HTR-8/SVneo (cell line): ENCODE measurements at places on chromosomes 1 and 21.

DNA sequence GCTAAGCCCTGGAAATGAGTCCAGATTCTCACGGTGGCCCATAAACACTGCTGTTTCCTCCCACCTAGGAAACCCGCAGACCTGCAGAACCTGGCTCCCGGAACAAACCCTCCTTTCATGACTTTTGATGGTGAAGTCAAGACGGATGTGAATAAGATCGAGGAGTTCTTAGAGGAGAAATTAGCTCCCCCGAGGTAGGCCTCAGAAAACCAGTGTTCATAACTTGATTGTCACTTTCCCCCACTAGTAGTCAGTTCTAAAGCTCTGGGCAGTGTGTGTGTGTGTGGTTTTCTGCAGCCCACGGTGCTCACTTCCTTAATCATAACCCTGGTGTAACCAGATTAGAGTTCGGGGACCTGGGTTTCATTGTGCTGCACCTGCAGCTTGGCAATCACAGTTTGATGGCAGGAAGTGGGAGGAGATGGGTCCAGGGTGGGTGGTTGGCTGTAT lies 39.1 kb downstream of the CLIC6 start:
- no peak for DNase-seq

GRCh38 chr1:39034114-39034654 lies 8.0 kb downstream of the NDUFS5 start:
- DNase-seq, result no peak

DNA sequence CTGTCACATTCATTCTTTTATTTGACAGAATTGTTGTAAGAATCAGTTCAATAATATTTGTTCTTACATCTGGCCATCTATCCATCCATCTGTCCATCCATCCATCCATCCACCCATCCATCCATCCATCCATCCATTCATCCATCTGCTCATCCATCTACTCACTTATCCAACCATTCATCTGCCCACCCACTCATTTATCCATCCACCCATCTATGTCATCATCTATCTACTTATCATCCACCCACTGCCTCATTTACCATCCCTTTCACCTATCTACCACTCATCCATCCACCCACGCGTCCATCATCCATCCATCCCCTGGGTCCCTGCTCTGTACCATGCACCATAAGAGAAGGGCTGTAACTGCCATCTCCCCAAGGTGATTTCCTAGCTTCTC lies 134.1 kb downstream of the FOXD2 start:
- DNase-seq, result no peak

DNA sequence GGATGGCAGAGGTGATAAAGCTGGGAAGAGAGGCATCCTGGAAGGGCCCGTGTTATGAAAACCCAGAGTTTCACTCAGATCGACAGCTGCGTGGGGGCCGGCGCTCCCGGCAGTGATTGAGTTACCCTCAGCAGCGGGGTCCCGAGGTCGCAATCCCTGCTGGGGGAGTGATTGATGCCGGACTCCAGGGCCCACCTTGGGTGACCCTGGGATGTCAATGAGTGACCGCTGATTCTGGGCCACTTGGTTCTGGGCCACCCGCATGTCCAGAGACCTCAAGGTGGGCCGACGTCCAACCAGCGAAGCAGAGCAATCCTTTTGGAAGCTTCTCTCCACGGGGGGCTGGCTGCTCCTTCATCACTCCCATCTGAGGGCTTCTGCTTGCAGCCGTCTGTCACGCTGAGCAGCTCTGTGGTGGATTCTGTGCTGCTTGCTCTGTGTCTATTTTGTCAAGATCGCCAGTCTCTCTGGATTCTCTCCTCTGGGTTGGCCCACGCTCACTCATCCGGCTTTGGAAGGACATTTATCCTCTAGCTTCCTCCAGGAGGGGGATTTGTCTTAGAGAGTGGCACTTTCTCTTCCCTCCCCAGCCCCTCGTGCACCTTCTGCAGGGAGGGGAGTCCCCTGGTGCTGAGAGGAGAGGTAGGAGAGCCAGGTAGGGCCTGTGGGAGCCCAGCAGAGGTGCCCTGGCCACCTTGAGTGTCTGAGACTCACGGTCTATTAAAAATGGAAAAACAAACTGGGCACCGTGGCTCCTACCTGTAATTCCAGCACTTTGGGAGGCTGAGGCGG lies 110.9 kb upstream of the C1orf174 start:
- DNase-seq, result no peak

DNA sequence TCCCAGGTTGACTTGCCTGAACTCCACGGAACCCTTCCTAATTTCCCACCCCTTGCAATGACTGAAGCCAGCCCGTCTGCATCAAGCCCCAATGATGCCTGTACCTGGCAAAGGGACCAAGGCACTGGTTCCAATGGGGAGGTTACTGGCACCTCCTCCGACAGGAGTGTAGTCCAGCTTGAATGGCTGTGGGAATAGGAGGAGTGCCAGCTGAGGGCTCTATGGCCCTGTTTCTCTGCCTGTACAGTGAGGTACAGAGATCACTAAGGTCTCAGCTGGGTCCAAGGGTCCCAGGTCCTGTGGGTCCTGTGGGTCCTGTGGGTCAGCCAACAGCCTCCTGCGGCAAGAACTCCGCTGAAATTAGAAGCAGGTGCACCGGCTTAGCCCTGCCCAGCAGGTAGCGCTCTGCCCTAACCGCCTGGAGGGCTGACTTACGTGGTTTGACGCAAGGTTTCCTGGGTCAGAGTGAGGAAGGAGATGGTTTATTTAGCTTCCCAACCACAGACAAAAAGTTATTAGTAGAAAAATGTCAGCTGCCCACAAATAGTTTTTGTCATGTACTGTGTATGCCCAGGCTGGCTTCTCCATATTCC lies 9.9 kb upstream of the SPRR4 start:
- DNase-seq, result no peak

DNA sequence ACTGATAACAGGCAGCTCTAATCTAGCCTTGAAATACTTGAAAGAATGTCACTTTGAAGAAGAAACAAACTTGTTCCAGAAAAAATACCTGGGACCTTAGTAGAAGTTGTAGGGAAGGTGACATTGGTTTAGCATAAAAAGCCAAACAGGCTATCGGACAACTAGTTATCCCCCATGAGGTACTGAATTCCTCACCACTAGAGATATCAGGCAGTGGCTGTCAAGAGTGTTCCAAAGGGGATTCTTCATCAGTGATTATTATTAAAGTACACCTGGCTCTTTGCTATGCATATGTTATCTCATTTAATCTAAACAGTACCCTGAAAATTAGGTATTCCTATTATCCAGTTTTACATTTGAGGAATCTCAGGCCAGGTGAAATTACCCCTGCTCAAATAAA lies 13.1 kb upstream of the HMGN2 start:
- no peak for DNase-seq

GRCh38 chr1:84434801-84435549 lies 36.7 kb downstream of the DNASE2B start:
- DNase-seq, result no peak

DNA sequence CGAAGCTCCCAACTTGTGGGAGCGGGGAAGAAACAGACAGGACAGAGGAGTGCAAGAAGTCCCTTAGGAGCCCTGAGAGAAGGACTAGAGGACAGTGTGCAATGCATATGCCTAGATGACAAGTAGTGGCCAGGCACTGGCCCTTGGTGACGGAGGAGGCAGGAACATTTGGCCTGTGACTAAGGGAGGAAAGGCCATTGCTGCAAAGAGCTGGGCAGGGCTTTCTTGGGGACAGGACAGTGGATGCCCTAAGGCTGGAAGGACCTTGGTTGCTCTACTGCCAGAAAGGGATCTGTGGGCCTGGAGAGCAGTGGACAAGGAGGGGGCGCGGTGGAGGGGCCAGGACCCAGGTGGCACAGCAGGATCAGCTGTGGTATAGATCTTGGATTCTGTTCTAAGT lies 481.3 kb downstream of the CAMTA1 start:
- DNase-seq, result no peak

DNA sequence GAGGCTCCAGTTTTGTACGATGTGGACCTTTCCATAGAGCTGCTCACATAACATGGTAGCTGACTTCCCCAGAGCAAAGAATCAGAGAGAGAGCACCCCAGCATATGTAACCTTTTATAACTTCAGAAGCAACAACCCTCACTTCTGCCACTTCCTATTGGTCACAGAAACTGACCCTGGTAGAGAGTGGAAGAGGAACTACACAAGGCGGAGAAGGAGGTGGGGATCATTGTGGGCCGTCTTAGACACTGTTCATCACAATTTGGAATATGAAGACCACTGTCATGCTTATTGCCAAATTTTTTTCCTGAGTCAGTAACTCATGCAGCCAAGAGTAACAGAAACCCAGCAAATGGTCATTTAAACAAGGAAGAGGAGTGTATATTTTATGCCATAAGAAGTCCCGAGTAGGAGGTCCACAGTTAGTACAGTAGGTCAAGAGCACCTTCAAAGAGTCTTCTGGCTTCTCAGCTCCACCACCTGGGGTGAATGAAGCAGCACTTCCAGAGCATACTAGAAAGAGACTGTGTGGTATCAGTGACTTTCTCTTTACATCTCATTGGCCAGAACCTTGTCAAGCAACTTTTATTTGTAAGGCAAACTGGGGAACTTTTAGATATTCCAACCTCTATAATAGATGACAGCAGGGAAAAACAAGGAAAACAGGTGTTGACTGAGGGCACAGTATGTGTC lies 71.8 kb downstream of the ODF2L start:
- no peak for DNase-seq

DNA sequence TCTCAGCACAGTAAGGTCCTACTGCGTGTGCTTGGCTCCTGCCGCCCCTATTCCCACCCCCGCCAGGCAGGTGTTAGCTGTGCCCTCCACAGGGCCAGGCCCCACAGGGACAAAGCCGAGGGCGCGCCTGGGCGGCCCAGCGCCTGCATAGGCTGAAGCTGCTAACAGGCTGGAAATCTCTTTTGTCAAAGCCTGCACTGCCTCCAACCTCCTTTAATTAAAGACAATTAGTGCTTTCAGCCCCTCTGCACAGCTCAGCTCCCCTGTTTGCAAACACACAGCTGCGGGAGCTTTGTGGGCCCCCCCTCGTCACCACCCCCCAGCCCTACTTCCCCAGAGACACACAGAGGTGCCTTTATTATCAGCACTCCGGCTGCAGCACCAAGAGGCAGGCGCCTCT lies 95.9 kb downstream of the EPHB2 start:
- no peak for DNase-seq

GRCh38 chr1:205924460-205924790 lies 18.8 kb downstream of the SLC26A9 start:
- no peak for DNase-seq

- DNase-seq, result no peak
Measured at GRCh38 chr21:42513151-42513984, at the start of gene SLC37A1. Gene SLC37A1 (plus strand): TSS chr21:42513852. CDS start chr21:42518455, 4,603 bp downstream.
